ENCODE measurements at places on chromosomes 6 and 20.

DNA sequence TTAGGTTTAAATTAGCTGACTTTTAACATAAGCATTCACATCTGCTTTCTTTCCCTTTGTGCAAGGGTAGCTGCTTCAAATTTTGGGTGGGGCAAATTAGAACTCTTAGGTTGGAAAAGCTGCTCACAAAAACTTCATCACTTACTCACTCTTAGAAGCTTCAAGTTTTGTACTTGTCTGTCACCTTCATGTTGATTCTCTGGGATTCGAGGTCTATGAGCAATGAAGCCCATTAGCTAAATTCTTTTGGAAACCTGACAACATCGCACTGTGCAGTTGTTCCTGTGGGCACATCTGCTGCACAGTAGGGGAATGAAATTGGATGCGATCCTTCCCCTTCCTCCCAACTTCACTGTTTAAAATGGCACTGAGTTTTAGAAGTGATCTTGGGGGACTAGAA, 156.1 kb downstream of the UBE3D start:
- no peak for DNase-seq

DNA sequence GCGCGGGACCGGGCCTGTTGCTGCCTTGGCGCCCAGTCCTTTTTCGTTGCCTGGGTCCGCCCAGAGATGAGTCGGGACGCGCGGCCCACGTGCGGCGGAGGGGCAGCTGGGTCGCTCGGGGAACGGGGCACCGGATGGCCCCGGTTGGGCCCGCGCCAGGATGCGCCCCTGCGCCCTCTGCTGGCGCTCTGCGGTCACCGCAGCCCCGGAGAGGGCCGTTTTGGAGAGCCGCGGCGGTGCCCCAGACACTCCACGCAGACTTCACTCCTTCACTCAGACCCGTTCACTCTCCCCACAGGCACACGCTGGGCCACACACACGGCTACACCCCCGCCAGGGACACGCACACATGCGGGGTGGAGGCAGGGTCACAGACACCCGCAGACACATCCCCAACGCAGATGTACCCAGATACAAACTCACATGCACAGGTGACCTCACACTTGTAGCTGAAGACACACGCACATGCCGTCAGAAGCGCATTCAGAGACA, 38.8 kb downstream of the SRC start:
- peak; percentile 68 for DNase-seq

GRCh38 chr6:143522039-143522600, 10.6 kb upstream of the FUCA2 start:
- DNase-seq, result no peak

- DNase-seq, result no peak
These were observed 27.4 kb upstream of the LRRN4 start for GRCh38 chr20:6081236-6081635.

DNA sequence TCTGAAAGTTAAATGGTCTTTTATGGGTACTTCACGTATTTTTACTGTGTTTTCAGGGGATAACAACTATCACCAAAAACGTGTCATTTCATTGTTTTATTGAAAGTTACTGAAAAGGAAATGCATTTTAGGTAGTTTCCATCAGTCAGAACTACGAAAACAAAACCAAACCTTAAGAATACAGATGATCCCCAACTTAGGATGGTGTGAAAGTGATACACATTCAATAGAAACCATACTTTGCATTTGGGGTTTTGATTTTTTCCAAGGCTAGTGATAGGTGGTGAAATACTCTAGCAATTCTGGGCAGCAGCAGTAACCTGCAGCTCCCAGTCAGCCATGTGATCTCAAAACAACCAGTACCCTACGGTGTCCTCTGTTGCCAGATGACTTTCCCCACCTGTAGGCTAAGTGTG, 25.9 kb upstream of the EFHC1 start:
- DNase-seq, result no peak

DNA sequence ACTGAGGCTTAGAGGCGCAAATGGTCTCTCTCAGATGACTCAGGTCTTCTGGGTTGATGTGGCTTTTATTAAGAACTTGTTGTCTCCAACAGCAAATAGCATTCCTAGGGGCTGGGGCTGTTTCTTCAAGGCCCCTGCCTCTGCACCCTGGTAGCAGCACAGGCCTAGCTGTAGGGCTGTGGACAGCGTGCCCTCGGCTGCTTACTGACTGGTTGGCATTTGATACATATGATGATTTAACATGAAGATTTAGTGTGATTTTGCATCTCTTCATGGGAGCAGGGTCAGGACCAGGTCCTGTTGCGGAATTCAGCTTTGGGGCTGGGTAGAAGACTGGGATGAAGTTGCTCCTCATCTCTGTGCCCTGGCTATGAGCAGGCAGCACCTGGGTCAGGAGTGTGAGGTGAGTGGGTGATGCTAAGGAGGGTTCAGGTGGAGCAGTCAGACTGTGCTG, 24.3 kb upstream of the IER3 start:
- no peak for DNase-seq

DNA sequence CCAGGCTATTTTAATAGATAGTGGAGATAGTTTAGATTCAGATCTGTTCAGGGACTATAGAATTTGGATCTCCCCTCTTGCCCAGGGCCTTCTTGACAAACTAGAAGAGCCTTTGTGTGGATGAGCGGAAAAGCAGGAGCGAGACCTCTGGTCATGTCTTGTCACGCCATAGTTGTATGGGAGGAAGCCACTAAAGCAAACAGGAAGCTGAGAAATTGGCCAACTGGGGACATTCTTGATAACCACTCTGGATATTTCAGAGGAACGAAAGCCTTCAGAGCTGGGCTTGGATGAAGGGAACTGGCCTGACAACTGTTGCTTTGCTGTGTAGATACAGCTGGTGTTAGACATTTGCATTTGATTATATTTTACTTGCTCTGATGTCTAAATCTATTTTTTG, 54.1 kb upstream of the EXOC2 start:
- no peak for DNase-seq

DNA sequence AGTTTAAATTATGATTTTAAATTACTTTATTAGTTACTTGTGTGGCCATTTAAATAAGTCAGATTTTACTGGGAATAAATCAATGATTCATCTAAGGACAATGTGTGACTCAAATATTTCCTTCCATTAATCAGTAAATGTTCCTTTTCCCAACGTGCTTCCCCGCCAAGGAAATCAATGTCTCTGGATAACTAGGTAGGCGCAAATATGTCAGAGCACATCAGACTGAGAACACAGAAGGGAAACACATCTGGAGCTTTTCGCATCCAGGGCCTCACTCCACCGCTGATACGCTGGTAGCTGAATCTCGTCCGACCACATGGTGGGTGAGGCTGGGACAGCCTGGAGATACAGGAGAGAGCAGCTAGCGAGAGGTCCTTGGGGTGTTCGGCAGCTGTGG, 56.4 kb upstream of the RPS6KA2 start:
- DNase-seq, result no peak

GRCh38 chr20:37520419-37520955, 563 bp upstream of the NNAT start:
- peak; percentile 13 for DNase-seq

DNA sequence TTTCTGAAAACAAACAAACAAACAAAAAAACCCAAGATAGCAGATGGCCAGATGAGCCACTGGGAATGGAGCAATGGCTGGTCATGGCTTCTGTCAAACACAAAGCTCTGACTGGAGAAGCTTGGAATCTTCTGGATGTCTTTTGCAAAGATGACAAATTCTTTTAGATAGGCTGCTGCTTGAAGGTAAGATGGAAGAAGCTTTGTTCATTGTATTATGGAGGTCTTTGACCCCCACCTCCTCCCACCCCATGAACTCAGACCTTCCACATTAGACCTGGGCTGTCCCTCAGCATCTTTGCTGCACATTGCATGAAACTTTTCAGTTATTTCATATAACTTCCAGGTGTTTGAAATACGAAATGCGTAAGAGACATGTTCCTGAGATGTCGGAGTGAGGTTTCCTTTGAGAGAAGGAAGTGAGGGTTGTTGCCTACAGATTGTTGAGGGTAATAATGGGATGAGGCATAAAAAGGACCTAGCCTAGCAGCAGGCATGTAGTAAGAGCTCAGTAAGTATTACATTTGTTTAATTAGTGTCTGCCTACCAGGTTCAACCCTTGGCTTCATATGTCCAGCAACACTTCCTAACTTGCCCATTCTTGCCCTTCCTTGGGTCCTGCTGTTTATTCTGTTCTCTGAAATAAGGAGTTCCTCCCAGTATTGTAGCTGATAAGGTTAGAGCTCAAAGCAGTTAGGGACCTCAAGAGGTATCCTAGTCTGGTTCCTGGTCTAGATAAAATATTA, 51.4 kb upstream of the IER3 start:
- no peak for DNase-seq

DNA sequence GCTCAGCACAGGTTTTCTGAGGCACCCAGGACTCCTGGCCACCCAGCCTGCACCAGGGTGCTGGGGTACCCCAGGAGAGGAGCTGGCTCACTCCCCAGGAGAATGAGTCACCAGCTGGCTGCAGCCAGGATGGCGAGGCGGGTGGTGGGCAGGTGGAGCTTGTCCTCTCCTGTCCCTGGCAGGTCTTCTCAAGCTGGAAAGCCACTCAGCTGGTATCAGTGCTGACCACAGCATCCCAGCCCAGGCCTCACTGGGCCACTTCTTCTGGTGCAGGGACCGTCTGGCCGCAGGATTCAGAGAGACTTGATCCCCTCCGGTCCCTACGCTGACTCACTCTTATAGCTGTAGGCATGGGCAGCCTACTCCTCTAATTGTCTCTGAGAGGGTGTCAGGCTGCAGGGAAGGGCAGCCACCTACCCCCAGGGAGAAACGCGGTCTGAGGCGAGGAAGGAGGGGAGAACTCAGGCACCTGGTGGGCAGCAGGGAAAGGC, 22.2 kb downstream of the TFEB start:
- DNase-seq, result no peak

DNA sequence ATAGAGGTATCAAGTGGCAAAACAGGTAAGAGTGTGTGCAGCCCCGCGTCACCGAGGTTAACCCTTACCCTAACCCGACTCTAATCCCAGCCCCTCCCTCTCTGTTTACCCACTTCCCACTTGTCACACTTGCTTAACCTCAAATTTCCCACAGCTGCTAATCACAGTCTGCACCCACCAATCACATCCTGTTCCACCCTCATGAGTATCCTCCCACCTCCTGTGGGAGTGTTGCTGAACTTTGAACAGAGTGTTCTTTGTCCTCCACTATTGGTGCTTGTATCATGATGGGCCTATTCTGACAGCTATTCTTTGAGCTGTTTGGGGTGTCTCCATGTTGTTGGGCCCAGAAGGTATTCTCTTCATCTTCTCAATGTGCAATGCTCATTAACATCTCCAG, 487.8 kb downstream of the PTPRT start:
- no peak for DNase-seq

DNA sequence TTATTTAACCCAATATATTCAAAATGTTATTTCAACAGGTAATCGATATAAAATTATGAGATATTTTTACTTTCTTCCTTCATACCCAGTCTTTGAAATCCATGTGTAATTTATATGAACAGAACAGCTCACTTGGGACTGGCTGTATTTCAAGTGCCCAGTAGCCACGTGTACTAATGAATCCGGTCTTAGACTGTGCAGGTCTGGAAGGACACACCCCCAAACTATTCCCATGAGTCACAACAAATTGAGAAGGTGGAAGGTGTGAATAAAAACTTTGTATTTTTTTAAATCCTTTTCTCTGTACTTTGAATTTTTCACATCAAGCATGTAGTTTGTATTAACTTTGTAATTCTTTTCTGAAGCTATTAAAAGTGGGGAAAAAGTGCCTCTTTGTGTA, 2.8 kb downstream of the UNC5CL start:
- no peak for DNase-seq

DNA sequence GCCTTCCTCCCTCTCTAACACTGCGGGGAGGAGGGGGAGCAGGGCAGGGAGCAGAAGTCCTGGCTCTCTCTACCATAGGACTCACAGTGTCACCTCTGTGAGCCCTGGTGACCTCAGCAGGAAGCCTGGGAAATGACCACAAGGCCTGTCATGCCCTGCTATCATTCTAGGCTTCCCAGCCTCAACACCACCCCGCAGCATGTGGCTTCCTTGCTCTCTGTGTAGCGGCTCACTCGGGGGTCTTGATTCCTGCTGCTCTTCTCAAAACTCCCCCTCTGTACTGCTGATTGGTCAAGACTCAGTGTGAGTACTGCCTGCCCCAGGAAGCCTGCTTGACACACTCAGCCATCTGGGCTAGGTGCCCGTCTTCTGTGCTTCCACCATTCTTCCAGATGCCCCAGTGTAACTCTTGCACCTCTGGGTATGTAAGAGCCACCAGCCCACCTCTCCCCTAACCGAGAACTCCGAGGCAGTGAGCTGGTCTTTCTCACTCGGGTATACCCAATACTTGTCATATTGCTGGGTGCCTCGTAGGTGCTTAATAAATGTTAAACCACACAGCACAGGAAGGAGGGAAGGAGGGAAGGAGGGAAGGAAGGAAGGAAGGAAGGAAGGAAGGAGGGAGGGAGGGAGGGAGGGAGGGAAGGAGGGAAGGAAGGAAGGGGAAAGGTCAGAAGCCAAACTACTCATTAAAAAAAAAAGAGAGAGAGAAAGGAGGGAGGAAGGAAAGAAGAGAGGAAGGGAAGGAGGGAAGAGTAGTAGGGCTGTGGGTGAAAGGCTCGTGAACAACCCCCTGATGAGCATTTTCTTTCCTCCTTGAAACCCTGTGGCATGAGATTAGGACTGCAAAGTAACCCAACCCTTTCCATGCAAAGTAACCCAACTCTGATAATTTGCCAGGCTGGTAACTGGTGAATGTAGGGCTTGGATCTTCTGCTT, 5.0 kb downstream of the MDFI start:
- peak; percentile 26 for DNase-seq

DNA sequence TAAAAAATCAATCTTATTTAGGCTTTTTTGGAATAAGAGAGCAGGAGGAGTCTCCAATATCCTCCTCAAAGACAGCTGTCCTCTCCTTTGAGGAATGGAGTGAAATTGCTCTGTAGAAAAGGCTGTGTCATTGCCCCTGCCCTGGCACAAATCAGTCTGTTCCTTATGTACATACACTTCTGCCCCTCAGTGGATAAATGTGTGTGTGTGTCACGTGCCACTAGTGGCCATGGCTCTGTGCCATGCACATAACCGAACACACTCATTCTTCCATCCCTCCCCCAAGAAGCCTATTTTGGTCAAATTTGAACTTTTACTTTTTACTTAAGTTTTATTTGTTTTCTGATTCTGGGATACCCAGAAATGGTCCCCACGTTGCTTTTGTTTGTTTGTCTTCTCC, 49.2 kb downstream of the ANKS1A start:
- peak; percentile 87 for DNase-seq

DNA sequence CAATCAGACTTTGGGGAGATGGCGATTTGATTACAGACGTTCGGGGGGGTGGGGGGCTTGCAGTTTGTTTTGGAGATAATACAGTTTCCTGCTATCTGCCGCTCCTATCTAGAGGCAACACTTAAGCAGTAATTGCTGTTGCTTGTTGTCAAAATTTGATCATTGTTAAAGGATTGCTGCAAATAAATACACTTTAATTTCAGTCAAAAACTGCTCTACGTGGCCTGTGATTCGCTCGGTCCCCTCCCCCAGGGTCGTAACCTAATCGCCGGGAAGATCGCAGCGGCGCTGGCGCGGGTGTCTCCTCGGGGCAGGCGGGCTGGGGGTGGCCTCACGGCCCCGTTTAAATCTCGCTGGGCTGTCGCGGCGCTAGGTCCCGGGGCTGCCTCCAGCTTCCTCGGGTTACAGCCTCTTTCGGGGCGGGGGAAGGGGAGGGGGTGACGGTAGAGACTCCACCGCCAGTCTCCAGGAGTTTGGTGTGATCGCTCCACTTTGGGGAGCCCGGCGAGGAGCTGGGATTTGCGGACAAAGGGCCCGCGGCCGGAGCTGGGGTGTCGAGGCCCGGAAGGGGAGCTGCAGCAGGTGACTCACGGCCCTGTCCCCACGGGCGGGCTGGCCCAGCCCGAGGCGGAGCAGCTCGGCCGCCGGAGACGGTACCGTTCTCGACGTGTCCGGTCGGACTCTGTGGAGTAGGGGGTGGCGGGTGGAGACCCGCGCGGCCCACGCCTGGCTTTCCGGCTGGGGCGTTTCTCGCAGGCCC, 4.2 kb downstream of the FOXC1 start:
- DNase-seq, result no peak

Measured in hematopoietic multipotent progenitor cell treated with erythropoietin and hydrocortisone succinate and interleukin-3 and kit ligand, for 6 days (in vitro differentiated cells).